ENCODE measurements at places on chromosomes 5 and 9. TPM values are rescaled to one million over a fixed set of nuclear protein-coding genes. Genes with fewer than 3 reads are reported as not detected.

DNA sequence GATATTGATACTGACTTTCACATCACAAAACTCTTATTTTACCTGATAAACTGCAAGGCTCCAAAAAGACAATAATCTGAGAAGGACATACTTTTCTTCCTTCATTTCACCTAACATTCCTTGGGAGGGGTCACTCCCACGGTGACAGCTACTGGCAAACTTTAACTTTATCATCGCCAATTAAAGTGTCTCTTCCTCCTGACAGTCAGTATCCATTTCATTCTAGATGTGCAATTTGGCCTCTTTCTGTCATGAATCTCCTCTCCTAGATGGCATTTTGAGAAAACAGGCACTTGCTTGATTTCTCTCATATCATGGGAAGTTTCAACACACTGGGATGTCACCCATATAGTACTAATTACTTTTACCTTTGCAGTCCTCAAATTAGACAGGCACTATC, 413.5 kb upstream of the CCNG1 start:
- DNase-seq: no peak

DNA sequence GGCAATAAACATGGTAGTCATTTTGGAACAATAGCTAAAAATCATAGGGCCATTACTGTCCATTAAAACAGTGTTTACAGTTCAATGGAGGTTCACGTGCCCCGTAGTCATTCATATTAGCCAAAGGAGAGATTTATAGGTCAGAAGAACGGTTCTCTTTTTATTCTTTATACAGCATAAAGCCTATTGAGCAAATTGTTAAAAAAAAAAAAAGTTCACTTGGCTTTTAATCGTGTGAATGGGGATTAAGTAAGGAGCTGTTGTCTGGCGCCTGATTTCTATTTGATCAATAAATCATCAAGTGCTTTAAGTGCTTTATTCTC, 69.1 kb upstream of the TBCA start:
- no peak for DNase-seq

PRUNE2 gene
- total RNA-seq: not detected

DNA sequence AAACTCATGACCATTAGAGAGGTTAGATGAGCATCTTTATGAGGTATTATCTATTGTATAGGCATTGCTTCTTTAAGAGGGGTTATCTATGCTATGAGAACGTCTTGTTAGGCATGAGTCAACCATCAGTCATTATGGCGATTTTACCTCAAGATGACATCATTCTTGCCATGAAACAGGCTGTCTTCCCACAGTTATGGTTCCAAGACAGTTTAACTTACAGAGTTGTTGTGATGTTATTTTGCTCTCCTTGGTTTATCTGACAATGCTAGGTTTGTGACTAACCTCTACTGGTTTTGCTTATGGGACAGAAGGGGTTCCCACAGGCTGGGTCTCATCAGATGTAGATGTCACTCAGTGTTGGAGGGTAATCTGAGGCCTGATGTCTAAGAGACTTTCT, 1864.7 kb upstream of the ACO1 start:
- no peak for DNase-seq

DNA sequence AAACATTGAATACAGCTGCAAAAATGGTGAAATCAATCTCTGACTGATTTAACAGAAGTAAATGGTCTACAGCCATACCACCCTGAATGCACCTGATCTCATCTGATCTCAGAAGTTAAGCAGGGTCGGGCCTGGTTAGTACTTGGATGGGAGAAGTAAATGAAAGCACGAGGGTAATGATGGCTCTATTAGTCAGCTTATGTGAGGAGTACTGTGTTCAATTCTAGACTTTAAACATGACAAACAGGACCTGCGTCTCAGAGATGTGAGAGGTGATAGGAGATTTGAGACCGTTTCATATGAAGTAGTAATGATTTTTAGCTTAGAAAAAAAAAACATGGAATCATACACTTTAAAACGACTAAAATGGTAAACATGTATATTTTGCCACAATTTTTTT, 77.1 kb upstream of the SUSD1 start:
- no peak for DNase-seq

IL31RA gene
- 0.14 TPM for total RNA-seq

DNA sequence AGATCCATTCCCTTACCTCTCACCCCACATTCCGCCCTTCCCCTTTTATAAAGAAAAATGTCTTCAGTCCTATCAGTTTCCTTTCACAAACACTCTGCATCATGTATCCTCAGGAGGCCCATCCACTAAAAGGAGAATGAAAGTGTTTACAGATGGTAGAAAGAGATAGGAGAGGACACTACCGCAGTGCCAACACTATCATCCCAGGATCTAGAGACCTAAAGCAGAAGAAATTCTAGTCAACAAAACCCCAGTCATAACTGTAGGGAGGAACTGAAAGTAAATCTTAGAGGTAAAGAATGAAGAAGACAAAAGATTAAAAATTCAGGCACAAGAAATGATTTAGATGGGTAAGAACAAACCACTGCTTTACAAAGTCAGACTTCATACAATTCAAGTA, 114.1 kb downstream of the MLLT3 start:
- DNase-seq: peak; percentile 38

GRCh38 chr9:127905004-127905728, 5.8 kb upstream of the ST6GALNAC6 start:
- no peak for DNase-seq

DNA sequence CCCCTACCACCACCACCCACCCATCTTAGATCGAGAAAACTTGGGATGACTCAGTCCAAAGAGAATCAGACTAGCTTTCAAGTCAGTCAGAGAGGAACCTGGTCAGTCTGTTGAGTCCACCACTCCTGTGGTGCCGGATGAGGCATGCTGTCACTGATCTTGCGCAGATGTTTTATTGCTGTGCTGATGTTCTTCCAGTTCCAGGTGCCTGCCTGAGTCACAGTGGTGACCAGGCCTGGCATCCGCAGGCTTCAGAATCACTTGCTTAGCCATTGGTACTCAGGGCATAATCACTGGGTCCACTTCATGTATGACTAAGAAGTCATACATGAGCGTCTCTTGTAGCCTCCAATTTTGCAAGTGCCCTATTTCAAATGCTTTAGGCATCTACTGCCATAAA, 114.1 kb downstream of the MUSK start:
- DNase-seq: no peak

DNA sequence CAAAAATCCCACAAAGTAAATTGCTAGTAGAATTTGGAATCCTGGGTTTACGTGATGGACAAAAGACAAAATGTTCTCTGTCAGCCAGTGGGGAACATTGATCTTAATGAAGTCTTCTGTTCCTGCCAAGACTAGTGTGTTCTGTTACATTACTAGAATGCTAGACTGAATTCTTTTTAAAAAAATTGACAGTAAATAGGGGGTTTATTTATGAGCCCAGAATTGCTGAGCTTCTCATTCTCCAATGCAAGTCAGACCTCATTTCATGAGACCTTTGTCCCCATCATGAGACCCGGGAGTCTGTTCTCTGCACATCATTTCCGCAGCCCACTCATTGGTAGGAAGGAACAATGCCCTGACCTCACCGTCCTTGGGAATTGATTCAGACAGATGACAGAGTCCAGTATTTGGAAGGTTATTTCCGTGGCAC, 173.8 kb upstream of the OTULINL start:
- no peak for DNase-seq

DMRT3 gene
- total RNA-seq: not detected

WDR38 gene
- total RNA-seq: not detected

GRCh38 chr9:12657998-12658397, 35.2 kb upstream of the TYRP1 start:
- DNase-seq: no peak

GRCh38 chr9:37565661-37566618, 10.2 kb downstream of the FBXO10 start:
- DNase-seq: no peak

SEMA6A gene
- 0.91 TPM for total RNA-seq

DNA sequence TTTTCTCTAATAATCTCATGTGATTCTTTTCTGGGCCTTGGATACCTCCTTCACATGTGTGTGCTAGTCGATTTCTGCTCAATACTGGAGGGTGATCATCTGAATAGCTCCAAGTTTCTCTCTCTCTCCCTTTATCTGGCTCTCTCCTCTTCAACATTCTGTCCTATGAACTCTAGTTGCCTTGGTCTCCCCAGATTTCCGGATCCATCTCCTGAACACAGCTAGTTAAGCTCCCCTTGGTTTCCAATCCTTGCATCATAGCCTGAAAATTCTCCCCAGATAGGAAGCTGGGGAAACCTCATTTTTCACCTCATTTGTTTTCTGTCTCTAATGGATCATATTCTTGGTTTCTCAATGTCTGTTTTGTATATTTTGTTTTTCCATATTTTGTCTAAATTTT, 832.3 kb downstream of the MTRR start:
- DNase-seq: no peak

GRCh38 chr5:122149321-122150090, 20.2 kb downstream of the ZNF474 start:
- DNase-seq: no peak

ECM2 gene
- total RNA-seq: 0.14 TPM

TPPP gene
- 0.27 TPM for total RNA-seq

DNA sequence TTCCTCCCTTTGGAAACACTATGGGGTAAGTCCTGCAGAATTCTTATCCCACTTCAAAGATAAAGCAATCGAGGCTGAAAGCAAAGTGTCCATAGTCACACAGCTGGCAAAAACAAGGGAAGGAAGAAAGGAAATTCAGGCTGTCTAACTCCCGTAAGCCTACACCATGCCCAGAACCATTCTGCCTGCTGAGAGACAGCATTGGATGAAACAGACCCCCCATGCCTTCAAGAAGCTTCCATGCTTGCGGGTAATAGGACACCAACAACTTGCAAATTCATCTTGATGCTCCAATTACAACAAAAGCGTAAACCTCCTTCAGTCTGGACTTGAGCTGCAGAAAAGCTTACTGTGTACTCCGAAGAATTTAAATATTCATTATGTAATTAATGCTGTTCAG, 181.1 kb upstream of the WWC1 start:
- DNase-seq: no peak

DNA sequence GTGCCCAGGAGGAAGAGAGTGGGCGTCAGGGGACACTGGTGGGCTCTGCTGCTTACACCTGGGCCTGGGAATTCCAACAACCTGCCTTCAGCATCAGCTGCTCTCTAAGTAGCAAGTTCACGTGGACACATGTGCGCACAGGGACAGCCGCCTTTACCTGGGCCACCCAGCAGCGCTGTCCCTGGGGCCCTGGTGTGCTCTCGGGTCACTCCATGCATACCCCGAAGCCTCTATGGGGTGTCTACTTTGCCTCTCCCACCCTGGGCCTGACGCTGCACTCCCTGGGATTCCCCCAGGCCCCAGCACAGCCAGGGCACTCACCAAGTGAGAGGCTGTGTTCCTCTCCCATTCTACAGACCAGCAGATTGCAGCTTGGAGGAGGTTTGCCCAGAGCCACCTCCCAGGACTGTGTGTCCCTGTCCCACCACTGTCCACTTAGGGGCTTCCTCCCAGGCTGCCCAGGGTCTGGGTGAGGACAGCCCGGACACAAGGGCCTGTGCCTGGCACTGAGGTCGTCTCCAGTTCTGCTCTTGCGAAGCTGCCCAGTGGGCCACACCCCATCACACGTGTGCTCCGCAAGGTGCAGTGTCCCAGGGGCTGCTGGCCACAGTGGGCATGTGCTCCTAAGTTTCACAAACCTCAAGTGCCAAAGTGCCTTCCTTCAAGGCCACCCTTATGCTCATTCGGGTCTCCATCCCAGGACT, 5.9 kb downstream of the NINJ1 start:
- DNase-seq: no peak

SLC6A3 gene
- not detected for total RNA-seq

GRCh38 chr9:128185979-128186965, 5.1 kb downstream of the CIZ1 start:
- DNase-seq: no peak

DNA sequence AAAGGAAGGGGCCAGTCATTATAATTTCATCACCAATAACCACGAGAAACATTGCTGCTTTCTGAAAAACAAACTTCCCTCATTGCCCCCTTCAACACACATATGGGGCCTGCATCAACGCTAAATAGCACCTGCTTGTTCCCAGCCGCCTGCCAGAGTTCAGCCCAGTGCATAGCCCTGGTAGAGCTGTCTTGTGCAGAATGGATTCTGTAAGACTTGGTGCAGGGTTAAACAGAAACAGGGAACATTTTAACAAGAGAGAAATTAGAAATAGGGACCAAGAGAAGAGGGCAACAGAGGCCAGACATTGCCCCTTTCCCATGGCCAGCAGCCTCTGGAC, 56.7 kb downstream of the UBE2QL1 start:
- DNase-seq: no peak
